A172 (cell line): ENCODE measurements at places on chromosomes 16 and 17. TPM values are rescaled to one million over a fixed set of nuclear protein-coding genes. Genes with fewer than 3 reads are reported as not detected.

The ACAP1 gene
- total RNA-seq = 0.90 and 4.1 TPM in 2 replicates

The CDRT15 gene
- total RNA-seq = not detected in 2 replicates

The ZNF597 gene
- total RNA-seq = 3.2 and 5.6 TPM in 2 replicates

The HS3ST3A1 gene
- 139 and 149 TPM in 2 replicates for total RNA-seq

The ASPHD1 gene
- 18.4 and 22.0 TPM in 2 replicates for total RNA-seq

The TPPP3 gene
- total RNA-seq = 0.31 TPM in 1 of 2 replicates, not detected in the other

The SPATA33 gene
- 8.5 and 12.4 TPM in 2 replicates for total RNA-seq

The CES5A gene
- not detected in 2 replicates for total RNA-seq

The KRTAP3-2 gene
- total RNA-seq = not detected in 2 replicates

The CFAP119 gene
- 6.5 and 10.5 TPM in 2 replicates for total RNA-seq

The IRX5 gene
- 1.6 and 1.9 TPM in 2 replicates for total RNA-seq

The C17orf67 gene
- 0.76 and 1.8 TPM in 2 replicates for total RNA-seq

The ANKRD40CL gene
- total RNA-seq = not detected in 2 replicates

The CD300A gene
- total RNA-seq = not detected in 2 replicates

The CHMP6 gene
- 14.4 and 15.1 TPM in 2 replicates for total RNA-seq

The C17orf50 gene
- total RNA-seq = not detected in 2 replicates

The SAMD14 gene
- total RNA-seq = 0.50 and 0.62 TPM in 2 replicates

The CCL1 gene
- not detected in 2 replicates for total RNA-seq

The HOXB7 gene
- 22.4 and 24.7 TPM in 2 replicates for total RNA-seq

The TEX14 gene
- 0.02 and 0.19 TPM in 2 replicates for total RNA-seq

The PYY gene
- total RNA-seq = not detected in 2 replicates

The KPNA2 gene
- 358 and 473 TPM in 2 replicates for total RNA-seq

The TP53TG3D gene
- total RNA-seq = not detected in 2 replicates

The MVP gene
- 239 and 243 TPM in 2 replicates for total RNA-seq

The KRT32 gene
- 0.12 TPM in 1 of 2 replicates, not detected in the other for total RNA-seq

The TRAPPC2L gene
- 52.9 and 78.8 TPM in 2 replicates for total RNA-seq

The PTX4 gene
- total RNA-seq = not detected in 2 replicates

The PPP1R1B gene
- not detected in 2 replicates for total RNA-seq

The SSTR5 gene
- not detected in 2 replicates for total RNA-seq

The PCTP gene
- total RNA-seq = 16.6 and 21.1 TPM in 2 replicates

The KRTAP16-1 gene
- total RNA-seq = not detected in 2 replicates

The CXCL16 gene
- 5.1 and 8.1 TPM in 2 replicates for total RNA-seq

The ADAD2 gene
- total RNA-seq = not detected in 2 replicates
